ENCODE measurements at places on chromosomes 5 and 9. TPM values are rescaled to one million over a fixed set of nuclear protein-coding genes. Genes with fewer than 3 reads are reported as not detected.

SLC46A2 gene
- total RNA-seq: 1.3 TPM

TEK gene
- total RNA-seq: 65.6 TPM

PTGES gene
- 12.4 TPM for total RNA-seq

SHISAL2B gene
- 0.69 TPM for total RNA-seq

SMIM3 gene
- 140 TPM for total RNA-seq

Data from omental fat pad (tissue), 4 donors.